K562 (cell line): ENCODE measurements at places on chromosomes 3 and 15.

GRCh38 chr3:72595376-72595775 is 252.9 kb downstream of the SHQ1 start:
- peak; percentile 61 for DNase-seq

- no peak for DNase-seq
These were observed 124.2 kb downstream of the GHSR start for GRCh38 chr3:172323894-172324610.

DNA sequence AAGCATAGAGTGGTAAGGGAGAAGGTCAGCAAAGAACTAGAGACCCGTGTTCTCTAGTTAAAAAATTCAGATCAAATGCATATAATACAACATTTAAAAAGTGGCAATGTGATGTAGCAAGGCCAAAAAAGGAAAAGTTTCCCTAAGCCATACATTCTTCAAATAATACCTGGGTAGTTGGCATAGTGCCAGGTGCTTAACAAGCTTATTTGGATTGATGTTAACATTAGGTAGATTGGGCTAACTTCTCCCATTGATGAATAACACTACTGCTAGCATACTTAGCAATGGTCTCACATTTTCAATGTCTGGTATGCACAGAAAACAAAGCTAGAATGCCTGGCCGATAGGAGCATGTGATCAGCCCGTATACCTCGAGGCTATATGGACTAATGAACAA is 283.6 kb upstream of the RARB start:
- no peak for DNase-seq

DNA sequence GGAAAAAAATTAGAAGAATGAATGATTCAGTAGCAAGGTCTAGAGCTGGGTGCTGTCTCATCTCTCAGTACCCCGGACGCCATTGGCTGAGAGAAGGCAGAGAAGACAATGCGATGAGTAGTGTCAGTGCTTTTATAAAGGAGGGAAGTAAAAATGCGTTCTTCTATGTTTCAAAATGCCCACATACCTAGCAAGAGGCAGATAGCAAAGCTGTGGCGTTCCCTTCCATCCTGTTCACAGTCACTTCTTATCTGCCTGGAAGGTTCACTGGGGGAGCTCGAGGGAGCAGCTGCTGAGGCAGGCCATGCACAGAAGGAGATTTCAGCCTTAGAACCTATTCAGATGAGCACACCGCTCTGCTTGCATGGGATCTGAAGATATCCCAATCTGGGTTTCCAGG is 234.0 kb downstream of the RPLP1 start:
- DNase-seq: no peak

DNA sequence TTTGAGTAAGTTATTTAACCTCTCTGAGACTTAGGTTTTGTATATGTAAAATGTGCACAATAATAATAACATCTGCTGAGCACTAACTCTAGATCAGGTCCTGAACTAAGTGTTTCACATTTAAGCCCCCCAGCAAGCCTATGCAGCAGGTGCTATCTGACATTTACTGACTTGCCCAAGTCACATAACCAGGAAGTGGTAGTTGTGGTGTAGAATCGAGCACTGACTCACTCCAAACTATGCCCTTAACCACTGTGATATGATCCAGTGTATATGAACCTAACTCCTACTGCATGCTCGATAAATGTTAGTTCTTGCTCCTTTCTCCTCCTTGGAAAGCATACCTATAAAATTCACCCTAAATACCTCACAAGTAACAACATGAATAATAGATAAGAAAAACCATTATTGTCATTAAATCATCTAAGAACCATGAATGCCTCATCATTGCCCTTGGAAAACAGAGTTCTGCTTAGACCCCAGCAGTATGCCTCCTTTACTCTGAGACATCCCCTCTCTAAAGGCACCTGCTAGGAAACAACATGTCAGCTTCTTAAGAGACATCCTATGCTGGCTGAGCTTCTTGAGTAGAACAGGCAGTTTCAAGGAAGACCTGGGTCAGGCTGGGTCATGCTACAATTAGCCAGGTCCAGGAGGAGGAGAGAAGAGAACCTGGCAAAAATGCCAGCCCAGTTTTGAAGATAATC is 3.0 kb upstream of the SHC4 start:
- DNase-seq: no peak

DNA sequence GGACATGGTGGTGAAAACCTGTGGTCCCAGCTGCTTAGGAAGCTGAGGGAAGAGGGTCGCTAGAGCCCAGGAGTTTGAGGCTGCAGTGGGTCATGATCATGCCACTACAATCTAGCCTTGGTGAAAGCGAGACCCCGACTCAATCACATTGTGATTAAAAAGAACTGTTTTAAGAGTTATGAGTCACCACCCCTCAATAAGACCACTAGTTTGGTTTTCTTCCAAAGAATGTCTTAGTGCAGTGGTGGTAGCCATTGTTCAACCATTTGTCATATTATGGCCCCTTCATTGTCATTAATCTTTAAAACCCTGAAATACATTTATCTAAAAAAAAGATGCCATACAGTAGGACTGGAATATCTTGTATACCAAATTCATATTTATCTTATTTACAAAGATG is 48.8 kb downstream of the BLM start:
- no peak for DNase-seq

DNA sequence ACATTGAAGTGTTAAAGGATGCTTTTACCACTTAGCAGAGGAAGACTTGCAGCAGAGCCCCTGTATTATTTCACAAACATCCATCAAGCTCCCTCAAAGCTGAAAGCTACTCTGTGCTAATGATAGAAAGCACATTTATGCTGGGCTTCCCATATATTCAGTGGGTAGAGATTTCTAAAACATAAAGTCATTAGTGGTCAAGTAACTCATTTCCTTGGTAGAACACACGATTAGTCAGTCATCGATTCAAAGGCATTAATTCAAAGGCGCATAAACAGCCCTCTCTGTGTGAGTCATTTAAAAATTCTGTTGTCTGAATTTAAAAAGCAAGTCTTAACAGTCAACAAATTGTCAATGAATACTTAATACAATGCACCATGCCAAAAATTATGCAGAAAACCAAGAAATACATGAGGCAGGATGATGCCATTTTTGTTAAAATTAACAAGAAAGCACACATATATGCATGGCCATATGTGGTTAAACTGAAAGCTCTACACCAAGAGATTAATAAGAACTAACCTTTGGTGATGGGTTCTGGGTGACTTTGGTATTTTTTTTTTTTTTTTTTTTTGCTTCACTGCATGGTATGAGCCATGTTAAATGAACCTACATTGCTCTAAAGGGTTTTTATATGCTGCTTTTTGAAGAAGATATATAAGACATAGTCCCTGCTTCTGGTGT is 61.7 kb downstream of the LDHAL6B start:
- DNase-seq: no peak

GRCh38 chr3:154111365-154111935 is 9.7 kb upstream of the ARHGEF26 start:
- no peak for DNase-seq

DNA sequence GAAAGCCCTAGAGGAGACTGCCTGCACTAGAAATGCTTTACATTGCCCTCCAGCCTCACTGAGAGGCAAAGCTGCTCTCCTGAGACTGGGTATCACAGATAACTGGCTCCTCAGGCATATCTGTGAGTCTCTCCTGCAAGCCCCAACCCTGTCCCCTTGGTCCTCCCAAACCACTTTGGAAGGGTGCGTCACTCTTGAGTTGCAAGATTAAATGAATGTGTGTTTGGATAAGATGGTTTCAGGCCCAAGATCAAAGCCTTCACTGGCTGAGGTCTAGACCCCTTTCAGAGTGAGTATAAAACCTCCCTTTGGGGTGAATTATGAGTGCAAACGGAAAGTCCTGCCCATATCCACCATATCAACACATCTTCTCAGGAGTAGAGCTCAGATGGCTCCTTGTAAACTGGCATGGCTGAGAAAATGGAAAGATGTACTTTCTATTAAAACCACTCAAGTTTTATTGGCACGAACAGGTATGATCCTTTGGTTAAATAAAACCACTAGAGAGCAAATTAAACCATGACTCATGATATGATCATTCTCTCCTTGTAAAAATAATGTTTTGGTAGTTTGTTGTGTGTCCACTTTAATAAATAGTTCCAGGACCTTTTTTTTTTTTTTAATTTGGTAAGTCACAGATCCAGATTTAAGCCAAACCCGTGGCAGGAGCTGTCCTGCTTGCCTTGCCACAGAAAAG is 164.0 kb downstream of the CHST2 start:
- DNase-seq: peak; percentile 97

DNA sequence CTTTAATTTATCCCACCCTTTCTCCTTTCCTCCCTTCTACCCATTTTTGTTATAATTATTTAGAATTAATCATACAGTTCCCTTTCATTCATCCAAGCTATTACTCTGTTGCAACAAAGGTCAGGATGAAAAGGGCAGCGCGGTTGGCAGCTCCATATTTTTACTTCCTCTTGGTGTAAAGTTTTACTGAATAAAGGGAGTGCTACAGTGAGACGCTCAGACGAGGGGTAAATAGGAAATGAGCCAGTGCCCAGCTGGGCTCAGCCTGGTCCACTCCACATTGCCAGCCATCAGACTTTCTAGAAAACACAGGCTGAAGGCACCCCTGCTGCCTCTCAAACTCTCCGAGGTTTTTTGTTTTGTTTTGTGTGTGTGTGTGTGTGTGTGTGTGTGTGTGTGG is 21.9 kb upstream of the ZBTB38 start:
- no peak for DNase-seq

DNA sequence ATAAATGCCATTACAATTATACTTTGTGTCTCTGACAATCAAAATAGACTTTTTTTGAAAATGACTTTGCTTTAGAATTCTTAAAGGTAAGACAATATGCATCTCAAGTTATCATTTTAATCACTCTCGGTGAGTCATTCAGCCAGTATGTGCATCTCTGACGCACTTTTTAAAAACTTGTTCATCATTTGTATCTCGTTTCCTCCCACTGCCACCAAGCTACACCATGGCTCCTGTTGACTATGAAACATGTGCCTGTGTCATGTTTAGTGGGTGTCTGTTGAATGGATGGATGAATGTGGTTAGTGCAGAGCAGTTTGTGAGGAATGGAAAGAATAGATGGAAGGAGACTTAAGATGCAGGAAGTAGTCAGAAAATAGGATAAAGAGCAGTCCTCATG is 68.6 kb downstream of the ARPP21 start:
- no peak for DNase-seq

DNA sequence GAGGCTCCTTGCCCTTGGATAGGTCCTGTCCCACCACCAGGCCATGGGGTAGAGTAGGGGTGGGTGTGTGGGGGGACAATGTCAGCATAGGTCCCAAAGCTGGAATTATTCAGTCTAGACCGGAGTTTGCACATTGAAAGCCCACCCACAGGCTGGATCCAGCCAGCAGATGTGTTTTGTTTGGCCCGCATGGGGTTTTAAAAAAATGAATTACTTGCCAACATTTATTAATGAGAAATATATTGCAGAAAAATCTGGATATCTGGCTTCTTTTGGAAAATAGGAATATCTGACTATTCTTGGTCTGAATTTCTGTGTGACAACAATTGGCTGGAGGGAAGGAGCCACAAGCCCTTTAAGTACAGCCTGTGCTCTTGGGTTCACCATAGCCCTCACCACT is 17.3 kb upstream of the LRIG1 start:
- DNase-seq: no peak

- no peak for DNase-seq
These were observed 252.7 kb downstream of the EPHA3 start for GRCh38 chr3:89360156-89360555.

DNA sequence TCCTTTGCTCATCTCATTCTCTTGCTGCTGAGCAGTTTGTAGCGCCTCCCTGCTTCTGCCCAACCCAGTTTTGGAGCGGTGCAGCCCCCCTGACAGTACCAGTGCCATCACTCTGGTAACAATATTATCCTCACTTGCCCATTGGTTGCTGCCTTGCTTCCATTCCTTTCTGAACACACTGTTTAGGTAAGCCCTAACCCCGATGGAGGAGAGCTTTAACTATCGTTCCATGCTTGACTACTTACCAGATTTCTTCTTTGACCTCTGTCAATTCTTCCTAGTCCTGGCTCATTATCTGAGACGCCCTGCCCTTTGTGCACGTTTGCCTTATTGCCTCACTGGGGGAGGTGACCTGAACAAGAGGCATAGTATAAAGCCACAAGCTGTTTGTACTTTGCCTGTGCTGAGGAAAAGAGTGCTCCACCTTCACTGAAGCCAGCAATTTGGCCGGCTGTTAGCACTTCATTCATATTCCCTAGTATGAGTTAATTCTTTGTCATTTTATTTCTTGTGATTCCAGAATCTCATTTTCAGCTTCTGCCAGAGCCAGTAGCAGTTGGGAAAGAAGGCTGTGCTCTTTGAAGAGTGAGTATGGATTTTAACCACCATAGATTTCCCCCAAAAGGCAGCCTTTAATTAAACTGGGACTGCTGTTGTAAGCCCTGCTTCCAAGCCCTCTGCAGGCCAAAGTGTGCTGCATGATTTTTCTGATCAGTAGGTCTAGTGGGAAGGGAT is 11.9 kb downstream of the ABHD6 start:
- no peak for DNase-seq

GRCh38 chr3:61429106-61429505 is 132.3 kb upstream of the PTPRG start:
- no peak for DNase-seq

GRCh38 chr15:28998511-28998910 is 112.7 kb downstream of the APBA2 start:
- no peak for DNase-seq

GRCh38 chr15:80823120-80823519 is 44.0 kb downstream of the CEMIP start:
- no peak for DNase-seq

DNA sequence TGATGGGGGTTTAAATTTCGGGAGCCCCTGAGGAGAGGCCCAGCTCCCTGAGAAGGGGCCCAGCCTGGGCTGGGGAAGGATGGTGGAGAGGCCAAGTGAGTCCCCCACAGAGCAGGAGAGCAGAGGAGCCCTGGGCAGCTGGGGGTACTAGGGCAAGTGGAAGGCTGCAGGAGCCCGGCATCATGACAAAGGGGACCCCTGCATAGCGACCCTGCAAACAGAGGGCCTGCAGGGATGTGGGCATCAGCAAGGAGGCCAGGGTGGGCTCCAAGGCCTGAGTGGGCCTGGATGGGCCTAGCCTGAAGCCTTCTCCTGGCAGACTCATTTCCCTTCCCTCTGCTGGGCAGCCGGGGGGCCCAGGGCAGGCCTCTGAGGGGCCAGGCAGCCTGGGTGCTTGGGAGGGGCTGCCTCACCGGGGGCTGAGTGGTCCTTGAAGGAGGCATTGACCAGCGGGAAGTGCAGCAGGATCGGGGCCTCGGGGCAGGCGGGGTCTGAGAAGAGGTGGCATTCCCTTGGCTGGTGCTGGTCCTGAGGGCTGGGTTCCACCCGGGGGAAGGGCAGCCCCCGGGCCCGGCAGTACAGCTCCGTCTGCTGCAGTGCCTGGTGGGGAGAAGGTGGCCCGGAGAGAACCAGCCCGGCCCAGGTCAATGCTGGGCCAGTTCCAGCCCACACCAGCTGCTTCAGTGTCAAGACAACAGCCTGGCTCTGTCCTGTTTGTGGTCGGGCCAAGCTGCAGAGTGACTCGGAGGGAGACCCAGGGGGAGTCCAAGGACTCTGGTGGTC is 24.7 kb downstream of the PLA2G4D start:
- no peak for DNase-seq

DNA sequence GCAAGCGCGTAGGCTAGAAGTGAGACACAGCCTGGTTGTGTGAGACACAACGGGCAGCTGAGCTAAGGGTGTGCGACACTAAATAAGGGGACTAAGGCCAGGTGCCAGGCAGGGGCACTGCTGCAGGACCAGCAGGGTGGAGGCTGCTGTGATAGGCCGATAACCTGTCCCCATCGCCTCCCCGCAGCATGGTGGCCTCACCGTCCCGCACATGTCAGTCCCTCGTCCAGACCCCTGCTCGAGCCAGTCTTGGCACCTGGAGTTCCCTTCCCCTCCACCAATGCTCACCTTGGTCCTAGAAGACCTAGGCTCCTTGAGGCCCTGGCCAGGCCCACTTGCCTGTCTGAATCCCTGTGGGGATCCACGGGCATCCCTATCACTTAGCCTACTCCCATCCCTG is 96.1 kb downstream of the HMG20A start:
- no peak for DNase-seq
